ENCODE measurements at places on chromosomes 13 and 19.
A peak's percentile ranks its signal among the peaks of the same experiment; 100 is the strongest.

DNA sequence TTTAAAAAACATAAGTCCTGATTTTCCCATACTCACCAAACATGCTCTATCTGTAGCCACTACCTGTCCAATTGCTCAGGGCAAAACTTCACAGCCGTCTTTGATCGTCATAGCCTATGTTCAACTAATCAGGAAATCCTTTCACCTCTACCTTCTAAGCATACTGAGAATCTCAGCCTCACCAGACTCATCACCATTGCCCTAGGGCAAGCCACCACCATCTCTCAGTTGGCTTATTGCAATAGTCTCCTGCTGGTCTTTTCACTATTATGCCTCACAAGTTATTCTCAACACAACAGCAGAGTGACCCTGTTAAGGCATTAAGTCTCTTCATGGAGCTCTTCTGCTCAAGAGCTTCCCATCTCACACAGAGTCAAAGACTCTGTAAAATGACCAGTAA, 260.4 kb upstream of the MAB21L1 start:
- DNase-seq, result no peak

- no peak for DNase-seq
Observed at GRCh38 chr13:97027162-97027554, 32.9 kb upstream of the OXGR1 start.

GRCh38 chr19:7304200-7304599, 10.0 kb upstream of the INSR start:
- no peak for DNase-seq

DNA sequence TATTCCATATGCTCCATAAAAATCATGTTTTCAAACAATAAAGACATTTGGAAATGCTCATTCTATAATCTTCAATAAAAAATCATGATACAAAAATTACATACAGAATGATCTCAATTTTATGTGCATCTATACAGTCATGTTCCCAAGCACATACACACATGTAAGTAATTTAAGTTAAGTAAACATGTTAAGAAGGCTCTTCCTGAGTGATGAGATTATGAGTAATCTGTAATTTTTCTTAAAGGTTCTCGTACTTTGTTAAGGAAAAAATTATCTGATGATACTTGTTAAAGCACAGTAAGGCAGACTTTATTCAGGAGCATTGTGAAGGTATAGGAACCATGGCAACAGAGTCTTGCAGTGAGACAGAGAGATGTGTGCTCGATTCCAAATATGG, 30.0 kb upstream of the DLEU7 start:
- no peak for DNase-seq

- no peak for DNase-seq
Observed at GRCh38 chr13:53775807-53776206, 747.2 kb downstream of the OLFM4 start.

GRCh38 chr19:4831304-4831978, at the start of gene TICAM1:
Gene TICAM1 (minus strand): TSS chr19:4831712. CDS start chr19:4818377, 13,335 bp downstream.
- peak; percentile 81 for DNase-seq

GRCh38 chr13:96816874-96817273, 177.4 kb downstream of the OXGR1 start:
- no peak for DNase-seq

GRCh38 chr19:44904426-44904994, 1.1 kb upstream of the APOE start:
- no peak for DNase-seq

- no peak for DNase-seq
Observed at GRCh38 chr19:33379151-33379829, 5.8 kb downstream of the CEBPG start.

- DNase-seq, result no peak
Observed at GRCh38 chr13:110228936-110229904, 77.7 kb downstream of the COL4A1 start.

DNA sequence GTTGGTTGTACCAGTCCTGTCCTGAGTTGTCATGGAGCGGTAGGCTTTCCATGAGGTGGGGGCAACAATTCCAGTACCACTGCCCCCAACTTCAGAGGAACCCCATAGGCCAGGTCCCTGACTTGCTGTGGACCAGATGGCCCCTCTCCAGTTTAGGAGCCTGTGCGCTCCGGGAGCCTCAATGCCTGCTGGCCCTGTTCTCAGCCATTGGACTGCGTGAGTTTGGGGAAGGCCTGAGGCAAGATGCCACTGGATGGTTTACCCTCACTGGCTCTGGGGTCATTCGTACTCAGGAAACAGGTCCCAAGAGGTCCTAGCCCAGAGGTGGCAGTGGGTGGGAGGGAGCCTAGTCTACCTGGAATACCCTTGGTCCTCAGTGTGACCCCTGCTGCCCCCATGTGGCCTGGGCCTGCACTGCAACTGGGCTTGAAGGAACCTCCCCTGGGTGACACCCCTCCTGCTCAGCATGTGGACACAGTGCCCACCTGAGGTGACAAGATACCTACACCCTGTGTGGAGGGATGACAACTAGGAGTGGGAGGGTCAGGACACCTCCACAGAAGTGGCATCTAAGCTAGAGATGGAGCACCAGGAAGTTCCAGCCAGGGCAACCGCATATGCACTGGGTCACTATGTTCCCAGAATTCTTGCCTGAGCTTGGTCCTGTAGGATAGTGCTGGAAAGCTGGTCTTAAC, 6.0 kb upstream of the PRR19 start:
- DNase-seq, result peak; percentile 84

GRCh38 chr13:40562975-40563349, 103.5 kb downstream of the FOXO1 start:
- DNase-seq, result no peak

GRCh38 chr13:76683168-76683567, 203.0 kb downstream of the KCTD12 start:
- DNase-seq, result no peak

DNA sequence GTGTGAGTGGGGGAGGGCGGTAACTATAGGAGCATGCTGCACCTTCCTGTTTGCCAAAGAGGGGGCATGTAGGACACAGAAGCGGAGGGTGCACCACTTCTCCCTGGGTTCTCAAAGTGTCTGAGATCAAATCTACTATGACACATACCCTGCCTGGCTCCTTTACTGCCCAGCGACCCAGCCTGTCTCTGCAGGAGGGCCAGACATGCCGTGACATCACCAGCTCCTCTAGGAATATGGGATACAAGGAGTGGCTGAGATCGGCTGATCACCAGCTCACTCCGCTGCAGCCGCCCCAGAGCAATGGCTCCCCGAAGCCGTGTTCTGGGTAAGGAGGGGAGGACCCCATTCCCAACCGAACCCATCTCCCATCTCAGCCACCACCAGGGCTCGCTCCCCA, 16.4 kb upstream of the IGFL1 start:
- DNase-seq, result no peak

GRCh38 chr13:112819816-112820215, 130.0 kb downstream of the ATP11A start:
- DNase-seq, result no peak

DNA sequence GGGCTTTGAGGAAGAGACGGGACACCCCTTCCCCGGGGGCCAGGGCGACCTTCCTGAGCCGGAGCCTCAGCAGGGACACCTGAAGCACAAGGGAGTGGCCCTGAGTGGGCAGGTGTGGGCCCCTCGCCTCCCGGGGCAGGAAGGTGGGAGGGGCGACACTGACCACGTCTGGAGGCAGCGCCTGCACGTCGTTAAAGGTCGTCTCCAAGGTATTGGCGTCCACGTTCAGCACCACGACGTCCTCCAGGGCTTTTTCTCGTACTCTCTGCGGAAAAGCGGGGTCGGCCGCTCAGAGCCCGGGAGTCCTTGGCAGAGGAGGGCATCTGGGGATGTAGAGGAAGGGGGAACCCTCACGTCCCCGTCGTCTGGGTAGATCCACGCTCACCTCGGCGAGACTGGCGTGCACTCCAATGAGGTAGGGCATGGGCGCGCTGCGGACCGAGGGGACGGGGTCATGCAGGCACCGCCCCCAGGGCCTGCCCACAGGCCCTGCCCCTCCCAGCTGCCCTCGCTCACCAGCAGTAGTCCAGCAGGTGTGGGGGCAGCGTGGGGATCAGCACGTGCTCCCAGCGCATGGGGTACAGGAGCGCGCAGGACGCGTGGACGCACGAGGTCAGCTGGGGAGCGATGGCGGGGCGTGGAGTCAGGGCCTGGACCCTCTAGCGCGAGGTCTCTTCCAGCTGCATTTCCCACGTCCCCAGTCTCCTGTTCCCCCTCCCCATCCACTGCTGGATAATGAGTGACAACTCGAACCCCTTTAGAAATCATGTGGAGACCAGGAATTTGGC, 6.1 kb downstream of the DENND1C start:
- no peak for DNase-seq

DNA sequence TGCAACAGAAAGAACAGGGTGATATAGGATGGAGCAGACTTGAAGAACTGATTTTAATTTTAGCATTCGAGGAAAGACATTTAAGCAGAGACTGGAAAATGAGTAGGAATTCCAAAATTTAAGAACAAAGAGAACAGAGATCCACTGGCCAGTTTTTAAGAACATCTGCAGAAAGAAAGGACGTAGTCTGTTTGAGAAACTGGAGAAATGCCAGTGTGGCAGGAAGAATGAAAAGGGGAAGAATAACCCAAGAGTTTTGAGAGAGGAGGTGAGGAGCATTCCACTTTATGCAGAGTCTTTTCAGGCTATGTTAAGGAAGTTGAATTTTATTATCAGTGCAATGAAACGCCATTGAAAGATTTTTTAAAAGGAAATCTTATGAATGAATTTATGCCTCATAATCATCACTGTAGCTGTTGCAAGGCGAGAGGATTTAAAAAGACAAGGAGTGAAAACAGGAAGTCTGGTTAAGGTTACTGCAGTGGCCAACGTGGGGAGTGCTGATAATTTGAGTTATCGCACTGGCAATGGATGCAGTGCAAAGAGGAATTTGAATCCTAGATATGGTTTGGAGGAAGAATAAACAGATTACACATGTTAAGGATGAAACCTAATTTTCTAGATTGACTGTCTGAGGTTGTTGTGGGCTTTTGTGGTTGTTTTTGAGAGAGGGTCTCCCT, 253.8 kb downstream of the DACH1 start:
- DNase-seq, result no peak

- no peak for DNase-seq
Observed at GRCh38 chr13:99418103-99418842, 83.0 kb upstream of the TM9SF2 start.

GRCh38 chr19:51572410-51572809, 1.3 kb downstream of the ZNF175 start:
- no peak for DNase-seq

- no peak for DNase-seq
Observed at GRCh38 chr13:93861818-93862217, 617.7 kb downstream of the DCT start.

- no peak for DNase-seq
Observed at GRCh38 chr13:41762796-41763195, 198.1 kb downstream of the VWA8 start.

DNA sequence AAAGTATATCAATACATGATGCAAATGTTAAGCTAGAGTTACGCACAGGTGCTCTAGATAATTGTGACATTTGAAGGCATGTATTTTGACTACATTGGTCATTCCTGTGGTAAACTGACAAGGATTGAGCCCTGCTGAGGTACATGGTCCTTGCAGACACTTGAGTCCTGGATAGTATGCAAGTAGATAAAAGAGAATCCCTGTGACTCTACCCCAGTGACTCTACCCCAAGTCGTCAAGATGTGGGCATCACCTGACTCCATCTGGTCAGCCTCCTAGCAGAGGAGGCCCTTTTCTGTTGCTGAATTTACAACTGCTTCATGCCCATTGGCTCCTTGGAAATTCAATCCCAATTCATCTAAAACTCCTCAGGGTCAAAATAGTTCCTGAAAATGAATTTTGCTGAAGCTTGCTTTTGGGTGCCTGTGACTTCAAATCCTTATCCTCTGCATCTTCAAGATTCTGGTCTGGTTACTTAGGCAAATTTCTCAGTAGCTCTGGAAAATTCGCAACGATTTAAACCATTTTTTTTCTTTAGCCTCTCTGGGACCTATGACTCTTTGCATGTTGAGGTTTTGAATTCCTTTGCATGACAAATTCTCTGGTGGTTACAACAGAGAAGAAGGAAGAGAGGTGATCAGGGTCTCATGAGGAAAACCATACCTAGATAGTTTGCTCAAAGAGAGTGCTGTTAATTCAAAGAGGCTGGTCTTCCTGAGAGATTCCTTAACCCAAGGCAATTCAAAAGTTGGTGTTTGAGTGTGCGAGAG, 422.1 kb downstream of the FGF9 start:
- DNase-seq, result no peak

GRCh38 chr13:108911807-108912206, 282.4 kb downstream of the MYO16 start:
- no peak for DNase-seq

- no peak for DNase-seq
Observed at GRCh38 chr13:79374578-79374977, 31.5 kb downstream of the RBM26 start.

DNA sequence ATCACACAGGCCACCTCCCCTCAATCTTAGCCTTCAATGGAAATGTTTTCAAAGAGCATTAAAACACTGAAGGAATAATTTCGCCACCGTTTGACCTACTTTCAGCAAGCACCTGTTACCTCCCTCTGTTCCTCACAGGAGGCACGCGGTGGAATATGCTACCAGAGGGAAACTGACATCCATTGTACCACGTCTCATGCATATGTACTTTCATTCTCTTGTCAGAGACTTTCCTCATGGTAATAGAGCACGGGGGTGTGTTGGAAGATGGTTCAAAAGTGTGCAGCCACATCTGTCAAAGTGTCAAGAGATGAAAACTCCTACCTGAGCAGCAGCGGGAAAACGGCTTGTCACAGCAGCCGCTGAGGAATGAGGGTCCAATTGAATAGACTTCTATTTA, 143.4 kb downstream of the NALCN start:
- DNase-seq, result no peak

DNA sequence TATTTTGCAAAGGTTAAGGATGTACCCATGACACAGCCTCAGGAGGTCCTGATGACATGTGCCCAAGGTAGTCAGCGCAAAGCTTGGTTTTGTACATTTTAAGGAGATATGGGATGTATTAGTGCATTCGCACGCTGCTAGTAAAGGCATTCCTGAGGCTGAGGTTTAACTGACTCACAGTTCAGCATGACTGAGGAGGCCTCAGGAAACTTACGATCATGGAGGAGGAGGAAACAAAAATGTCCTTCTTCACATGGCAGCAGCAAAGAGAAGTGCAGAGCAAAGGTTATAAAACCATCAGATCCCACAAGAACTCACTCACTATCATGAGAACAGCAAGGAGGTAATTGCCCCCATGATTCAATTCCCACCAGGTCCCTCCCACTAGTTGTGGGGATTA, 1017.4 kb downstream of the EFNB2 start:
- DNase-seq, result no peak

DNA sequence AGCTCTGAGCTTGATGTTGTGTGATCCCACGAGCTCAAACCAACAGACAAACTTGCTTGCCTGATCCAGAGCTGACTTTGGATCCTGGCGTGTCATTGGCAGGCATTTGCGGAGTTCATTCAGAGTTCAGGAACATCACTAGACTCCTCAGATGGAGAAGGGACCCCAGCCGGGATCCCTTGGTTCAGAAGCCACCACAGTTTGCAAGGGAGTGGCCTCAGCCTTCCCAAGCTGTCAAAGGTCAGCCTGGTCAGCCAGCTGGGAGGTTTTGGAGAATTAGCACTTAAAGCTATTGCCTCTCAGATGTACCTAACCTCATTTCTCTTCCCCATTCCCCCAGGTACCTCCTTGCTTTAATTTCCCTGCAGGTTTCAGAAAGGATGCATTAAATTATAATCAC, 208.8 kb upstream of the SOX21 start:
- no peak for DNase-seq

GRCh38 chr13:96825653-96826052, 168.6 kb downstream of the OXGR1 start:
- no peak for DNase-seq

Measured in activated T-helper 9 cell treated with anti-CD3 and anti-CD28 coated beads, Interleukin-2, amount 50 U/mL, for 16 hours (primary cell).